ENCODE measurements at places on chromosomes 3 and 15.

DNA sequence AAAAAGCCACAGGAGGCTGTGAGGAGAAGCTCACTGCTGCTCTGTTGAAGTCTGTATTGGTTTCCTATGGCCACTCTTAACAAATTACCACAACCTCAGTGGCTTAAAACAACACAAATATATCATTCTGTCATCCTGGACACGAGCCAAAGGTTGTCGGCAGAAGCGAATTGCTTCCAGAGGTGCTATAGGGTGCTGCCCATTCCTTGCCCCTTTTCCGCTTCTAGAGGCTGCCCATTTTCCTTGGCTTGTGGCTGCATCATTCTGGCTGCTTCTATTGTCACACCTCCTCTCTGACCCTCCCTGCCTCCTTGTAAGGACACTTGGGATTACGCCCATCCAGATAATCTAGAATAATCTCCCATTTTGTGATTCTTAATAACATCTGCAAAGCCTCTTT, 6.4 kb upstream of the SACM1L start:
- no peak for DNase-seq

DNA sequence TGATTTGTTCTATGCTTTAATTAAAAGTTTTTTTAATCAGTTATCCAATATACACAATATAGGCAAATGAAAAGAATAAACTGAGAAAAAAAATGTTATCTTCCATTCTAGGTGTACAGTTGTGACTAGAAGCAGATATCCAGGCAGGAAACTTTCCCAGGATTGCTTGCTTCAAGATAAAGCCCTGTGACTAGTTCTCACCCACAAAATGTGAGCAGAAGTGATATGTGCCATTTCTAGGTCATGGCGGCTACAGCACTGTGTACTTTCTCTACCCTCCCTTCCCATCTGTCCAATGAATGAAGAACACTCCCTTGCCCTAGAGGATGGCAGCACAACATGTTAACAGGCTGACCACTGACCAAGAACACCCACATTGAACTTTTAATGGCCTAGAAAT, 110.5 kb upstream of the STT3B start:
- no peak for DNase-seq

- no peak for DNase-seq
Measured at GRCh38 chr3:141049681-141050080, 1.5 kb upstream of the SPSB4 start.

GRCh38 chr3:113873814-113874526, 35.4 kb downstream of the GRAMD1C start:
- no peak for DNase-seq

DNA sequence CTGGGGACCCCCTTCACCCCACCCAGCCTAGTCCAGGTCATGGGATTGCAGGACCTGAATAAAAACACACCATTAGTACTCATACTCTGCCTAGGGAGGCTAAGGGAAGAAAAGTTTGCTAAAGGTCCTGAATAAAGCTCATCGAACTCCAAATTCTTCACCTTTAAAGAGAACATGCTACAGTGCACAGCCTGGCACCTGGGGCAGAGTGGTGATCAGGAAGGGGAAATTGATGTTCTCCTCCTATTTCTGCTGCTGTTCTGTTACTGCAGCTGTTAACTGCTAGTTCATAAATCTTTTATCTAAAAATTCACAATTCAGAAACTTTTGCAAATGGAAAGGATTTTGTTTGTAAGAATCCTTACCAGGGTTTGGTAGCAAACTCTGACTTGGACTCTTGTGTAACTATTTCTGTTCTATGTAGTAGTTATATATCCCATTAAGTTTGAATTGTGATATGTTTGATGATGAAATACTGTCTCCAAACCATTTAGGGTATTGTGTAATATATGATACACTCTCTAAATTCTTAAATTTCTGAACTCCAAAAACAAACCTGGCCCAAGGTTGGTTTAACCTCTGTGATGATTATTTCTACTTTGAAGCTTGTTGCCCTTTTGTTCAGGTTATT, 27.9 kb downstream of the MCTP2 start:
- DNase-seq, result no peak

GRCh38 chr15:96700555-96700954, 370.1 kb downstream of the NR2F2 start:
- no peak for DNase-seq

- DNase-seq, result no peak
Measured at GRCh38 chr3:114900908-114901307, 246.2 kb downstream of the ZBTB20 start.

DNA sequence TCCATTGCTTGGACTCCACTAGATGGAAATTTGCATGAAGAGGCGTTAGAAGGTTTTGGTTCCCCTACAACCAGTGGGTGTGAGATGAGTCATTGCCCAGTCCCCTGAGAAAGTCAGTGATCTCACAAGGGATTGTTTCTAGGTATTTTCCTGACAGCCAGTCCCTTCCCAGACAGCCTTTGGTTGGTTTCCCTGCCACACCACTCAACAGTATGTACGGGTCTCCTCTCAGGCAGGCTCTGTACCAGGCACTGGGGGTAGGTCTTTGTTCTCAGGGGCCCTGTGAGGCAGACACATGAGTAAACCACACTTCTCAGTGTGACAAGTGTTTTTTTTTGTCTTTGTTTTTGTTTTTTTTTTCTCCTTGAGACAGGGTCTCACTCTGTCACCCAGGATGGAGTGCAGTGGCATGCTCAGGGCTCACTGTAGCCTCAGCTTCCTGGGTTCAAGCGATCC, 4.0 kb downstream of the LAMP3 start:
- DNase-seq, result no peak

DNA sequence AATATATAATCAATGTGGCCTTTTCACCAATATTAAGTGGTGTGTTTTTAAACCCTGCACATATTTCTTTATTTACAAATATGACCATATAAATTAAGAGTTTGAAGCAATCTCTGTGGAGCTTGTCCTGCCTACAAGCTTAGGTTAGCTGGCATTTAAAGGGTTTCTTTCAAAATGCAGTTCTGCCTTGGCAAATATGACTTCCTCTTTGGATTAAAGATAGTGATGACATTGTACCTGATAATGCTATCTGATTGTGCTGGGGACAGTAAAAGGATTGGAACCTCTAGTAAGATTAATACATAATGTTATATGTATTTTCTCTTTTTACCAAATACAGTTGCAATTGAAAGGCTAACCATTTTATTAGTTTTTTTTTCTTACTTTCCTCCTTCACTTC, 249.1 kb downstream of the OTOL1 start:
- DNase-seq, result no peak

DNA sequence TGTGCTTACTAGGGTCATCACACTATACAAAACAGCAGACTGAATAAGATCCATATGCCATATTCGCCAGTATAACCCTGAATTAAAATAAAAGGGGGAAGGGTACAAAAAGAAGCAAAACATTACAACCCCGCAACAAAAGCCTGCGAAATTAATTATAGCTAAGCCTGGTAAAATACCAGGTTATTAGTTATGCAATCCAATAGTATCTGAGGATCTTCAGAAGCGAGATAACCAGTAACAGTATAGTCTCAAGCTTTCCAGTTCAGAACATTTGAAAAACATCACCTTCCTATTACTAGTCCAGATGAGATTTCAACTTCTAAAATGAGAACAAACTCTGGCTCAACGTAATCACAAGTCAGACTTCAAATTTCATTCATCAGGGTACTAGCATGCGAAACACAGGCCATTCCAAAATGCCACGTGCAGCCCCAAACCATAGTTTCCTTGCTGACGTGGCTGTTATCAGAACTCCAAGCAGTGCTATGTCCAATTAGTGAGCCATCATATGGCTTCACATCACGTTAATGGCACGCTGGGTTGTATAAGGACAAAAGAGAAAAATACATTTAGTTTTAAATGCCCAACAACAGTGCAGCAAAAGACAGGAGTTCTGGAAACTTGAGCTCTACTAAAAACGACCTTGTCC, 1.1 kb downstream of the SSR3 start:
- DNase-seq, result no peak

DNA sequence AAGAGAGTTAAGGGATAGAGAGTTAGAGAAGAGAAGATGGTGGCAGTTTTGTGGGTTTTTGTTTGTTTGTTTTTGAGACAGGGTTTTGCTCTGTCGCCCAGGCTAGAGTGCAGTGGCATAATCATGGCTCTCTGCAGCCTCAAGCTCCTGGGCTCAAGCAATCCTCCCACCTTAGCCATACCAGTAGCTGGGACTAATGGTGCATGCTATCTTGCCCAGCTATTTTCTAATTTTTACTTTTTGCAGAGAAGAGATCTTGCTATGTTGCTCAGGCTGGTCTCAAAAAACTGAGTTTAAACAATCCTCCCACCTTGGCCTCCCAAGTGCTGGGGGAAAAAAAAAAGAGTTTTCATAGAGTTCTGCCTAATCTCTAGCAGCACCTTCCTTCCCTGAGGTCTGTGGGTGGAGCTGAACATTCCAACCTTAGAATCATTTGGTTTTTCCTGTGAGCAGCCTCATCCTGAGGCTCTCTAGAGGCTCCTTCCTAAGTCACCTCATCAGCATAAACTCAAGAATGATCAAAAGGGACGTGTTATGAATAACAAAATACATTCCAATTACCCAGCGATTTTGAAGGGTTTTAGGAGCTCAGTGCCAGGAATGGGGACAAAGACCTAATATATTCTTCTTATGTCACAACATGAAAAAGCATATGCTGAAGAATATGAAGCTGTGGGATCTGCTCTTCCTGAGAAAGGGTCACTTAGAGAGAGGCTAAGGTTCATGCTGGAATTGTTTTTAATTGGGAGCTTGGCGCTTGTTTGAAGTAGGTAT, 180.6 kb downstream of the LSAMP start:
- DNase-seq, result no peak

DNA sequence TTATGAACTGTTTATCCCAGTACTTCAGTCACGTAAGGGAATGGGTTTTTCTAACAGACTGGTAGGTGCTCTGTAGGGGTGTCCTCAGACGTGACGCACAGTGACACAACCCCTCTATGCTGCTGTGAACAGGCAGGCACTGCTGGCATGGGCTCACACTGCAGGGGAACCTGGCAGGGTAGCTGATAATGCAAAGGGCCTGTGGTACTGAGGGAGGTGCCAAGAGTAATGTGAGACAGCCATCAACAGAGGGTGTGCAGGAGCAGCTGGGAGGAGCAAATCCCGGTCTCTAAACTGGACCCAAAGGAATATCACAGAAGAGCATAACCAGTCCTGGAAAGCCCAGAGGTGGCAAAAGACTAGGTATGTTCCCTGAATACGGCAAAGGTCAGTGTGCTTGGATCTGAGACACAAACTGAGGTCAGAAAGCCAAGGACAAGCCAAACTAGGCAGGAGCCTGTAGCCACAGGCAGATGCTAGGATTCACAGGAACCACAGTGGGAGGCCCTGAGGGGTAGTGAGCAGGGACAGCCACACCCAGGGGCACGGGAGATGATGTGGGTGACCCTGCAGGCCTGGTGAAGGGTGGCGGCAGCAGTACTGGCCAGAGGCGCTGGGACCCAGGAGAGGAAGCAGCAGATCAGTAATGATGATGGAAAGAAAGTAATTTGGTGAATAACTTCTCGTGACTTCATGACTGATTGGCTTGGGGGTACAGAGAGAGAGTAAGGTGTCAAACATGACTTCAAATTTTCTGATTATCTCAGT, 248.1 kb upstream of the CHRNA7 start:
- no peak for DNase-seq

DNA sequence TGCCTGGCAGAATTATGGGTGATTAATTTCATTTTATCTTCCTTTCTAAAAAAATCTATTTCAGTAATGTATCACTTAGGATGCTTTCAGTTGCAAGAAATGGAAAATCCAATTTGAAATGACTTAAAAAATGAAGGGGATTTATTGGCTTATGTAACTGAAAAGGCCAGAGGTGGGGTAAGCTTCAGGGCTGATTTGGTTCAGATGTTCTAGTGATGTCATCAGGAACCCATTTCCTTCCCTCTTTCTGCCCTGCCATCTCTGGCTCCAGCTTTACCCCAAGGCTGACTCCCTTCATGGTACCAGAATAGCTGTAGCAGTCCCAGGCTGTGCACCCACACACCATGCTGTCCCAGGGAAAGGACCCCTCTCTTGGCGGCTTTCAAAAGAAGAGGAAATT, 18.5 kb upstream of the REC114 start:
- no peak for DNase-seq

GRCh38 chr15:39499681-39500080, 81.2 kb upstream of the THBS1 start:
- DNase-seq, result no peak

DNA sequence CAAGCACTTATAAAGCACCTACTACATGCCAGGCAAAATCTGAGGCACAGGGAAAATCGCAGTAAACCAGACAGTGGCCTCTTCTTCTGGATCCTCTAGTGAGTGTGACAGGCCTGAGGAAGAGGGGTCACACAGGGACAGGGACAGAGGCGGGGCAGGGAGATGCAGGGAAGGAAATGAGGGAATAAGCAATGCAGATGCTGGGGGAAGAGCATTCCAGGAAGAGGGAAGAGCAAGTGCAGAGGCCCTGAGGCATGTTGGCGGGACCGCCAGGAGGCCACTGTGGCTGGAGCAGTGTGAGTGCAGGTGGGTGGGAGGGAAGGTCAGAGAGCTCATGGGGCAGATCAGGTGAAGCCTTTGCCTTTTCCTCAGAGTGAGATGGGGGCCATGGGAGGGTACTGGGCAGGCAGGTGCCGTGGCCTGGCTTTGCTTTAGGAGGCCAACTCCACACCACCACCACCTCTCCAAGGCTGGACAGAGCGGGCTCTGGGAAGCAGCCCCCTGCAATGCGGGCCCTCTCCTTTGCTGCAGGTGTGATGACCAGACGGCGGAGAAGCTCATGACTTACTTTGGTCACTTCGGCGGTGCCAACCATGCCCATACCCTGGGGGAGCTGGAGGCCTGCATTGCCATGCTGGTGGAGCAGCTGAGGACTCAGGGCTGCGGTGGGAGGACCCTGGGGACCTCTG, 26.8 kb upstream of the GP9 start:
- DNase-seq, result no peak

- DNase-seq, result no peak
Measured at GRCh38 chr15:90588427-90588826, 58.7 kb downstream of the CRTC3 start.

- peak; percentile 20 for DNase-seq
Measured at GRCh38 chr15:85407421-85408269, 27.2 kb downstream of the AKAP13 start.

GRCh38 chr3:195853036-195853435, 41.3 kb upstream of the MUC4 start:
- DNase-seq, result no peak

- no peak for DNase-seq
Measured at GRCh38 chr15:60568914-60569391, 90.0 kb upstream of the ICE2 start.

- DNase-seq, result no peak
Measured at GRCh38 chr3:20111836-20112235, 71.6 kb downstream of the KAT2B start.

DNA sequence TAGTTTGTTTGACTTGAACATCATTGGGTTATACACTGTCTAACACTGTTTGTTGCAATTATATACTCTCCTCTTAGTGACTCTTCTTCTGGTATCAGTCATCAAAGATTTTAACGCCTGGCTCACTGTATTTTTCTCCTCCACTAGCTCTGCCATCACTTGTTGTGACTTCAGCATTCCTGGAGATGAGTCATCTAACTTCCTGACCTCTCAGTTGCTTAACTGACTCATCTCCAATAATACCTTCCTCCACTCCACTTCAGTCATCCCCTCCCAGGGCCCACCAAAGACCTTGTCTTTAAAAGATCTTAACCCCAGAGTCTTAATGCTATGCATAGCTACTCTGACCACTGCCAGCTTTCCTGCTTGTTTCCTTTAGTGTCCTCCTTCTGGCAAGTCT, 28.6 kb upstream of the CLSTN2 start:
- no peak for DNase-seq
